ENCODE measurements at places on chromosomes 11 and 22.

- no peak for DNase-seq
Observed at GRCh38 chr22:30214703-30215407, 31.7 kb downstream of the LIF start.

GRCh38 chr11:130213979-130214281 lies 54.3 kb downstream of the ST14 start:
- no peak for DNase-seq

DNA sequence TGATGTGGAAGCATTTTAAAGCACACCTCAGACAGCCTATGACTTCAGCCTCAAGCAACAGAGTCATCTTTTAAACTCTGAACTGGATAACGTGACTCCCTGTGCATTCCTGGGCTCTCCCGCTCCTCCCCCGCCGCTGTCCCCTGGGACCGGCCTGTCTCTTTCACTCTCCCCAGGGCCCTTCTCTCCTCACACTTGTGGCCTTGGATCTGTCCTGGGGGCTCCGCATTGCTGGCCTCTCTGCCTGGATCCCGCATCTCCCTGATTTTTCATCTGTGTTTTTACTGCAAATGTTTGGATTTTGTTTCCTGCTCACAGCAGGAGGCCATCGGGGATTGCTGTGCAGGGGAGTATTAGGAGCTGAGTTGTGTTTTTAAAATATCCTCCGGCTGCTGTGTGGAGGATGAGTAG lies 15.4 kb downstream of the C11orf24 start:
- no peak for DNase-seq

- DNase-seq, result no peak
Observed at GRCh38 chr11:8989453-8989852, 14.3 kb downstream of the NRIP3 start.

All from activated T-helper 1 cell treated with anti-CD3 and anti-CD28 coated beads, Interleukin-2, amount 50 U/mL, for 16 hours (primary cell).